HS-27A (cell line): ENCODE measurements at places on chromosomes 2 and 18.

- DNase-seq, result no peak
Observed at GRCh38 chr2:195612611-195613495, 44.2 kb upstream of the SLC39A10 start.

DNA sequence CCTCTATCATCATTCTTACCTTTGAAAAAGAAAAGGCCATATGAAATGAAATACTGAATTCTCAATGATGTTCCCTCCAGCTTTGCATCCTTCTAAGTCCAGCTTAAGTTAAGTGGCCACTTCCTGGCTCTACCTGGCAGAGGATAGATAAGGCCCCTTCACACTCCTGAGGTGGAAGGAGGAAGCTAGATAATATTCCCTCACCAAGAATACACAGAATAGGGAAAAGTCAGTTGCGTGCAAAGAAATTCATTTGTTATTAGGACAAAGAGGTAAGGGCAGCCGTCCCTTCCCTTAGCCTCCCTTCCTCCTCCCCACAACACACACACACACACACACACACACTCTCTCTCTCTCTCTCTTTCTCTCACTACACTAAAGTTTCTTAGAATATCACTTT lies 37.5 kb downstream of the OLA1 start:
- DNase-seq, result no peak

- DNase-seq, result no peak
Observed at GRCh38 chr18:55731594-55732042, 143.6 kb upstream of the TCF4 start.

GRCh38 chr18:70576276-70577022 lies 287.6 kb downstream of the SOCS6 start:
- DNase-seq, result no peak

DNA sequence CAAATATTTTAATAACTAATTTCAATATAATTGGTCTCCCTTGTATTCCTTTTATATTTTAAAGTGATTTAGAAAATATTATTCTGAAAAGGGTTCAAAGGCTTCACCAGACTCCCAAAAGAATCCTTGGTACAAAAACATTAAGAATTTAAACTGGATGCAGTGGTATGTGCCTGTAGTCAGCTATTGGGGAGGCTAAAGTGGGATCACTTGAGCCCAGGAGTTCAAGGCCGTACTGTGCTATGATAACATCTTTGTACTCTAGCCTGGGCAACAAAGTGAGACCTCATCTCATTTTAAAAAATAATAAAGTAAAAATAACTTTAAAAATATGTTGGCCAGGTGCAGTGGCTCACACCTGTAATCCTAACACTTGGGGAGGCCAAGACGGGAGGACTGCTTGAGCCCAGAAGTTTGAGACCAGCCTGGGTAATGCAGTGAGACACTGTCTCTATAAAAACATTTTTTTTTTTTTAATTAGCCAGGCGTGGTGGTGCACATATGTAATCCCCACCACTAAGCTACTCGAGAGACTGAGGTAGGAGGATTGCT lies 14.7 kb downstream of the NCL start:
- DNase-seq, result no peak

DNA sequence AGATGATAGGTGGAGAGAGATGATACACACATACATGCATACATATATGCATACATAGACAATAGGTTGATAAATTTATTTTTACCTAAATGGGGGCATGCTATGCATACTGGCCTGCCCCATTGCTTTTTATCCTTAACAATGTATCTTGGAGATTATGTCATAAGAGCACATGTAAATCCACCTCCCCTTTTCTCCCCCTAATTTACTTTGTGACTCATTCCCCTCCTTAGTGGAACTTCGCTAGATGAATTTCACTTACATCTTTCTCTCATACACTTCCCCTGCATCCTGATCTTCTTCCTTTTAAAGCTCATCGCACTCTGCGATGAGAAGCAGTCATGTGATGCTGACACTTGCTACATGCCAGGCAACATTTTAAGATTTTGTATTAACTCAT lies 223.6 kb downstream of the C1D start:
- DNase-seq, result no peak

- no peak for DNase-seq
Observed at GRCh38 chr2:64283641-64284361, 139.6 kb upstream of the PELI1 start.

DNA sequence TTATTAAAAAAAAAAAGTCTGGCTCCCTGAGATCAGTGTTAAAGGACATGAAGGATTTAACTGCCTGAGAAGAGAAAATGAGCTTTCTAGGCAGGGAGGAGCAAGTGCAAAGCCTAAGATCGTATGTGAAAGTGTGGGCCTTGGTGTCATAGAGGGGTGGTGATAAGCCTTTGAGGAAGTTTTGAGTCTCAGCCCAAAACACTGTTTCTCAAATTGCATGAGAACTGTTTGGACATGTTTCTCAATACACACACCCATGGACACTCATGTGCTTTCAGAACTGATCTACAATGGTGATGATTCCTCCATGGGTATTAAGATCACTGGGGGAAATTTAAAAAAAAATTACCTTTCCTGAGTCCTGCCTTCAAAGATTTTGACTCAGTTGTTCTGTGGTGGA lies 336.7 kb upstream of the RND3 start:
- DNase-seq, result no peak
